Stomach (tissue), 19 donors: ENCODE measurements at places on chromosomes 3 and 15. TPM values are rescaled to one million over a fixed set of nuclear protein-coding genes. Genes with fewer than 3 reads are reported as not detected.
A peak's percentile ranks its signal among the peaks of the same experiment; 100 is the strongest.

DNA sequence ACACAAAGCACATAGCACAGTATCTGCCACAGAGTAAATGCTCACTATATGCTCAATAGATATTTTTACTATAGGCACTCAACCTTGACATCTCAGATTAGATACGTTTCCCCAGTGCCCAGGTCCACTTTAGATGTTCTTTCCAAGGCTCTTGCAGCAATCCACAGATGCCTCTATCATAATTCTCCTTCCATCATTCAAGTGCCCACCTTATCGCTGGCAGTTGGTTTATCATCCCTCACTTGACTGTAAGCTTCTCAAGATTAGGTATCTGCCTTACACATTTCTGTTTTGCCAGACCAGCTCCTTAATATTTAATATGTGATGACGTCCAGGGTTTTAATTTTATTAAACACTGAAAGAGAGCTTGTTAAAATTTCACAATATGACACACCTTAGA is 8.6 kb downstream of the NCEH1 start:
- DNase-seq: no peak

- DNase-seq: no peak
These were observed 1.9 kb downstream of the AQP9 start for GRCh38 chr15:58139989-58140522.

- DNase-seq: no peak
These were observed 122.7 kb downstream of the MEIS2 start for GRCh38 chr15:36977659-36978058.

DNA sequence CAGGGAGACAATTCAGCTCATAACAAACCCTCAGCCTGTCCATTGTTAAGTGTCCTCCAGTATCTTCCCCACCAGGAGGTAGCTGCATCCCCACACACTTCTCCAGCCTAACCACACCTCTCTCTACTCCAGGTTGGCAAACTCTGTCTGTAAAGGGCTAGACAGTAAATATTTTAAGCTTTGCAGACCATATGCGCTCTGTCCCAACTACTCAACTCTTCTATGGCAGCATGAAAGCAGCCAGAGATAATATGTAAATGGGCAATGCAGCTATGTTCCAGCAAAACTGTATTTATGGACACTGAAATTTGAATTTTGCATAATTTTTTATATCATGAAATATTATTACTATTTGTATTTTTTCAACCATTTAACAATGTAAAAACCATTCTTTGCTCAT is 230.4 kb upstream of the STT3B start:
- DNase-seq: no peak

- peak; percentile 30 for DNase-seq
These were observed 114.7 kb upstream of the SLC24A5 start for GRCh38 chr15:48006031-48006511.

DNA sequence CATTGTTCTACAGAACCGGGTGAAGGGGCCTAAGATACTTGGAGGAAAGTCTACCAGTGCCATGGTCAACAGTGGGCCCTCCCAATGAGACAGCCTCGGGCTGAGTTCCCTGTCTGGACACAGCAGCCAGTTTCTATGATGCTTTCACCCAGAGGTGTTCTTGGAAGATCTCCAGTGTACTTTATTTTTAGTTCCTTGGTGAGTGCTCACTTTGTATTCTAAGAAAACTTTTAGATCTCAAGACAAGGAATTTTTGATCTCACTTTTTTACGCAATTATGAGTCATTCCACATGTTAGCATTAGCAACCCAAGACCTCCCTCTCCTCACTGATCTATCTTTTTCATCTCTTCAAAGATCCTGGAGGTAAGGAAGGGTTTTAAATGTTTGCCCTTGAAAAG is 287.7 kb downstream of the RORA start:
- no peak for DNase-seq

DNA sequence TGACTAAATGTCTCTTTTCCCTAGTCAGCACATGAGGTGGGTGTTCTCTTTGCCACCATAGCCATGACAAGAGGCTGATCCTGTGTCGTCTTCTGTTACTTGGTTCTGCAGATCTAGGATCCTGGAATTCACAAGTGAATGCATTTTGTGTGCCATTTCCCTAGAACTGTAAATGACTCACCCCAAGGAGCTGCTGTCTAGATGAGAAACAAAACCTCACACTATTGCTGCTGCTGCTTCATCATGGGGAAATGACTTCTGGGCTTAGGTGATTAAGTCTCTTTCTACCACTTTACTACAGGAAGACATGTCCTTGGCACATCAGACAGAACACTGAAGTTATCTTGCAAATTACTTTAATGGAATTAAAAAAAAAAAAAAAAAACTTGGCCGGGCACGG is 54.9 kb downstream of the SLCO3A1 start:
- DNase-seq: no peak

- DNase-seq: peak; percentile 86
These were observed 163.3 kb downstream of the AKAP13 start for GRCh38 chr15:85543741-85544155.

GRCh38 chr3:156413293-156413892 is 141.5 kb downstream of the SSR3 start:
- no peak for DNase-seq

DNA sequence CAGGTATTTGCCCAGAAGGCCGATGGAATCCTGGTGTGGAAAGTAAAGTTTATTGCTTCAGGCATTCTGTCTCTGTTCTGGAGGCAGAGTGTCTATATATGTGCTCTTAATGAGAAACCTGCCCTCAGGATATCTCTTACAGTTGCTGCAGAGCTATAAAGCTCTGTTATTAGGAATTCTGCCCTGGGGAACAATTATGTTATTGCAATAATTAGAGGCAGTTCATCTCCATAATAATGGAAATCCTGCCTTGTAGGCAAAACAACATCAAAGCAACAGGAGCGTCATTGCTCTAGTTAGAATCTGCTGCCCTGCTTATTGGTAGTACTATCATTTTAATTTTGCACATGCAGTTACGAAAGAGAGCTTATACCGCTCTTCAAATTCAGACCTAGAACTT is 175.6 kb downstream of the IL5RA start:
- no peak for DNase-seq

- DNase-seq: no peak
These were observed 19.0 kb downstream of the PCYT1A start for GRCh38 chr3:196268284-196269163.

GRCh38 chr3:122231465-122232157 is 48.1 kb downstream of the CASR start:
- no peak for DNase-seq

- no peak for DNase-seq
These were observed 10.5 kb upstream of the EPHA6 start for GRCh38 chr3:96803870-96804269.

DNA sequence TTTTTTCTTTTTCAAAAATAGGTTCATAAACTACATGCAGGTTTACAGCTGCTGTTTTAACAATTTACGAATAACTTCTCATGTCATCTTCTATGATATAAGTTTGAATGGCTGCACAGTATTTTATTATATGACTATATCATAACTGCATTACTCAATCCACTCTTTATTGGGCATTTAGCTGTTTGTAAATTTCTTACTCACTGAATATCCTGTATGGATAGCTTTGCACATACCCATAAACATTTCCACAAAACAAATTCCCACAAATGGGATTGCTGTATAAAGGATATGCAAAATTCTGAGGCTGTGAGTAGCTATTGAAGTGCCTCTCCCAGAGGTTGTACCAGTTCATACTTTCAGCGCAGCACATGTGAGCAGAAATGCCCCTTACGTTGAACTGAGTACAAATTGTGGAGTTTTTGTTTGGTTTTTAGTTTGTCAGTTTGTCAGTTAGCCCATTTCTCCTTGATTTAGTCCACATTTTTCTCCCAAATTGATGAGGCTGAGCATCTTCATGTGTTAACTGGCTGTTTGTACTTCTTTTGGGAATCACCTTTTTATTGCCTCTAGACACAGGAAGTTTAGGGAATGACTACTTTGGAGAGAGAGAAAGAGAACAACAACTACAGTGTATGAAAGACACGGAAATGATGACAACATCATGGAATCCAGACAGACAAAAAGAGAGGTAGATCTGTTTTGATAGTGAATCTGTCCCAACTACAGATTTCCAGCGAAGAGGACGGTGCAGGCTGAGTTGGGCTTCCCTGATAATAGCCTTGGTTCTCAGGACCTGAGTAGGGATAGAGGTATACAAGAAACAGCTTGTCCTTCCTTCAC is 24.8 kb downstream of the TTC23 start:
- DNase-seq: no peak

GRCh38 chr3:35254917-35255316 is 384.4 kb upstream of the ARPP21 start:
- DNase-seq: no peak

- DNase-seq: peak; percentile 27
These were observed 14.1 kb downstream of the PTPN23 start for GRCh38 chr3:47394881-47395280.

- no peak for DNase-seq
These were observed 537.8 kb upstream of the ROBO2 start for GRCh38 chr3:76502076-76502475.

GRCh38 chr3:12232785-12233300 is 56.0 kb upstream of the PPARG start:
- no peak for DNase-seq

DNA sequence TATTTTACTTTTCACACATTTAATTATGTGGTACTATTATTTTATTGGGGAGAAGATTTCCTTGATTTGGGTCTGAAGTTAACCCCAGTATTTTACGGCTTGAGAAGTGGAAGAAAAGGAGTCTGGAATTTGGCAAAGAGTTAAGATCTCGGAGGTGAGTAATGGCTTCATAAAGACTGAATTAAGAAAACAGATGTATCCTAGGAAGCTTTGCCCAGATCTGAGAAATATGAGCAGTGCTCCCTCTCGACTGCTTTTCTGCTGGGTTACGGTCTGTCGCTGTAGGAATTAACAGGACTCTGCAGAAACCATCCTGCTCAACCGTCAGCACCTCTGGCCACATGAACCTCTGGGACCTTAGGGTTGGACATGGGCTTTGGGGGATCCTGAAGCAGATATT is 163.6 kb upstream of the NDN start:
- no peak for DNase-seq

DNA sequence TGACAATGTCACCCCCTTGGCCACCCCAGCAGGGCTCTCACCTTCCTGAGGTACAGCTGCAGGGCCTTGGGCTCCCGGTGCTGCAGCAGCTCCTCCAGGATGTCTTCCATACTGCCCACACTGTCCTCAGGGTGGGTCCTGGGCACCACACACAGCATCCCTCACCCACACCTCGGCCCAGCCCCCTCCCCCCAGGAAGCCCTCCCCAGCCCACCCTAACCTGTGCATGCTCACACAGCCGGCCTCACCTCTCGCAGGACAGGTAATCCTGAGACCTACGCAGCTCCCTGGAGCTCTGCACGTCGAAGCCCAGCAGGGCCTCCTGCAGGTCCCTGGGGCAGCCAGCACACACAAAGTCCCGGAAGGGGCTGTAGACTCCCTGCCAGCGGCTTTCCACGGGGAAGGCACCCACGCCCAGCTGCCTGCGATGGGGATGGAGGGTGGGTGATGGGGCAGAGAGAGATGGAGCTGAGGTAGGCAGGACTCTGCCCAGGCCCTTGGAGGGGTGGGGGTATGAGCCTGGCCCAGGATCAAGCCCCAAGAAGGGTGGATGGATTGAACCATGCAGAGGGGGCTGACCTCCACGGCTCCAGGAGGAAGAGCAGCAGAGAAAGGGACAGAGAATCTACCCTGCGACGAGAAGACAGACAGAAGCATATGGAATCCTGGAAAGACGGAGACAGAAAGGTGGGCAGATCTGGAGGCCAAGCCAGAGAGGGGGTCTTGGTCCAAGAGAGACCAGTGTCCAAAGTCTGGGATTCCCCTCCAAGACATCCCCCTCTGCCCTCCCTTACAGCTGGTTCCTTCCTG is 16.7 kb downstream of the ALS2CL start:
- no peak for DNase-seq

DNA sequence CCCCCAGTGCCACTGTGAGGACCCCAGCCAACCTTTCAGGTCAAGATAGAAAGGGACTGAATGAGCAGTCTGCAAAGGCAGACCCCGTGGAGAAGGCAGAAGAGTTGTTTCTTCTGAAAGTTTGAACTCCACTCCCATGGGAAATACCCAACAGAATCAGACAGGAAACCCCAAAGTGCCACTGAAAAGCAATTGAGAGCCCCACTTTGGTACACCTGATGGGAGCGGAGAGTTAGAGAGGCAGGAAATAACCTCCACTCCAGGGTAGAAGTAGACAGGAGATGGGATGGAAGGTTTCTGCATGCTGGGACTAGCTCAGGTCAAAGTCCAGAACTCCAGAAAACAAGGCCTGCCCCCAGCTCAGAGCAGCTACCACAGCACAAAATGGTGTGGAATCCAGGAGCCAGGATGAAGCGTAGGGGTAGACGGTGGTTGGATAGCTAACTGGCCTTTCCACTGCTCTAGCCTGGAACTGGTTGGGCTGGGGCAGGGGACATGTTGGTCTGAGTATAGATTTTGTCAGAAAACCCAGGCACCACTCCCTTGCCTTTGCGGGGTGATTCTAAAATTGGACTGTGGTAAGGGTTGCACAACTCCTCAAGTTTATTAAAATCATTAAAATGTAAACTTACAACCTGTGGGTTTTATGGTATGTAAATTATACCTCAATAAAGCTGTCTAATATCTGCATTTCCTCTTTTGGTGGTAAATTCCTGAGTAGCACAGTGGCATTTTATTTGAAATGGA is 1.9 kb upstream of the RAB43 start:
- DNase-seq: peak; percentile 47

DNA sequence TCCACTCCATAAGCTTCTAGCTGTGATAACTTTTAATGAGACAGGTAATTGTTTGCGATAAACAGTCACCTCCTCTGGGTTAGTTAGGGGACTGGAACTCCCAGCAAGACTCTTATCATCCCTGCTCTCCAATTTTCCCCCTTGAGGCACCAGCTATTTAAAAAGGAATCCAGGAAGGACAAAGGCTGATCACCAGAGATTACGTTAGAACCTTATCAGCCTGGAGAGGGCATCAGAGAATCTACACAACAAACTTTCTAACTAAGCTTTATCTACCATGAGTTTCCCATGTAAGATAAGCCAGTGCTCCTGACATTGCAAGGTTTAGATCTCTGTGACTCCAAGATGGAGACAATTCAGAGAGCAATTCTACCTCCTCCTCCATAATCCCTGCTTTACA is 31.3 kb downstream of the GPR176 start:
- no peak for DNase-seq

- no peak for DNase-seq
These were observed 166.2 kb upstream of the TGFBR2 start for GRCh38 chr3:30440147-30440604.

- DNase-seq: no peak
These were observed 13.3 kb upstream of the SH3BP5 start for GRCh38 chr3:15345608-15346137.

Gene LRRC58
- 12.9 TPM for total RNA-seq

Gene HGD
- 44.8 TPM for total RNA-seq

Gene FAM3D
- 581 TPM for total RNA-seq

Gene GABRB3
- 14.6 TPM for total RNA-seq

Gene CX3CR1
- total RNA-seq: 0.43 TPM

Gene CCR1
- total RNA-seq: 2.6 TPM

Gene PLCH1
- 18.8 TPM for total RNA-seq

Gene MESP1
- 60.5 TPM for total RNA-seq

Gene CCR2
- 0.37 TPM for total RNA-seq

Gene AP3B2
- total RNA-seq: not detected

Gene RBP2
- total RNA-seq: not detected

Gene FRMD4B
- total RNA-seq: 28.8 TPM
